ENCODE measurements at places on chromosomes 12 and 14.

- no peak for DNase-seq
Observed at GRCh38 chr14:100131181-100131580, 28.3 kb downstream of the DEGS2 start.

DNA sequence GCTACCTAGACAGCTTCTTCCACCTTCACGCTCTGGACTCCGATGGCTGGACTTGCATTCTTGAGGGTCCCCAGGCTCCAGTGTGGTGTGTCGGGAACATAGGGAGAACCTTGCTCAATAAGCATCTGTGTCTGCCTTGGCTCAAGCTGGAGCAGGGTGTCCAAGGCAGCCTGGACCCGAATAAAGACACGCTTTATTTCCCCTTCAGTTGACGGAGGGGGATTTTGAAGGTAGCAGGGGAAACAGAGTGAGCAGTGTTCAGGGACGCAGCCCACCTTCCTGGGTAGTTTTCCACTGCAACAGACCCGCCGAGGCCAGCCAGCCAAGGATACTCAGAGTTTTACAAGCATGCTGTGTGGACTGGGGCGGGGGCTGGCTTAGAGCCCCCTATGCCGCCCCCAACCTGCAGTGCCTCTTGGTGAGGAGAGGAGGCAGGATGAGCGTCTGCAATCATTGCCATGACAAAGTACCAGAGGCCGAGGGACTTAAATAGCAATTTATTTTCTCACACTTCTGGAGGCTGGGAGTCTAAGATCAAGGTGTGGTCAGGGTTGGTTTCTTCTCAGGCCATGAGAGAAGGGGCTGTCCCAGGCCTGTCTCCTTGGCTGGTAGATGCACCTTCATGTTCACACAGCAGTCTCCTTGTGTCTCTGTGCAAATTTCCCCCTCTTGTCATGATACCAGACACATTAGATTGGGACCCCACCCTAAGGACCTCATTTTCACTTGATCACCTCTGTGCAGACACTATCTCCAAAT lies 201.2 kb downstream of the CHST11 start:
- DNase-seq: no peak

- DNase-seq: no peak
Observed at GRCh38 chr14:99532310-99532709, 51.1 kb downstream of the CCNK start.

DNA sequence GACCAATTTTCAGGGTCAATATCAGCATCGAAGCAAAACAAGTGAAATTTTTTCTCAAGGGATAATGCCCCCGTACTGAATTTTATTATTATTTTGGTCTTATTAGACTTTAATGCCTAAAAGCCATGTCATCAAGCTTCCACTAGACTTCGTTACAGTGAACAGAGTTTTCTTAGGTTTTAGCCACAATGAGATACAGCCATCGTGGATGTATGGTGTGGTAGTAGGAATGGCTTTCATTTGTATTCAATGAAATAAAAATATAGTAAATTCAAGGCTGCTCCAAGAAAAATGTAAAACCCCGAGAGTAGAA lies 11.7 kb downstream of the TAOK3 start:
- DNase-seq: no peak

DNA sequence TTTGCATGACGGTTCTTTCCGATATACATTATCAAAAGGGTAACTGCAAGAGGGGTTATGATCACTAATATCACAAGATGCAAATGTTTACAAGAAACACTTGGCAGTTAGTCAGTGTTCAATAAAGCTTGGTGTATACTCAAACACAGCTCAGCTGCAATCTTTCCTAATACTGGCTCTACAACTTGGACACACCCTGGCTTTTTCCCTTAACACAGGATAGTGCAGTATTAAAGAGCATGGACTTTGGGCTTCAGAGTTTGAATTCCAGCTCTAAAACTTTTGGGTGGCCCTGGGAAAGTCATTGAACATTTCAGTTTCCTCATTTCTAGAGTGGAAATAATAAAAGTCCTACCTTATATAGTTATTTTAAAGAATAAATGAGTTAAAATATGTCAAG lies 107.0 kb downstream of the HECTD4 start:
- DNase-seq: no peak

DNA sequence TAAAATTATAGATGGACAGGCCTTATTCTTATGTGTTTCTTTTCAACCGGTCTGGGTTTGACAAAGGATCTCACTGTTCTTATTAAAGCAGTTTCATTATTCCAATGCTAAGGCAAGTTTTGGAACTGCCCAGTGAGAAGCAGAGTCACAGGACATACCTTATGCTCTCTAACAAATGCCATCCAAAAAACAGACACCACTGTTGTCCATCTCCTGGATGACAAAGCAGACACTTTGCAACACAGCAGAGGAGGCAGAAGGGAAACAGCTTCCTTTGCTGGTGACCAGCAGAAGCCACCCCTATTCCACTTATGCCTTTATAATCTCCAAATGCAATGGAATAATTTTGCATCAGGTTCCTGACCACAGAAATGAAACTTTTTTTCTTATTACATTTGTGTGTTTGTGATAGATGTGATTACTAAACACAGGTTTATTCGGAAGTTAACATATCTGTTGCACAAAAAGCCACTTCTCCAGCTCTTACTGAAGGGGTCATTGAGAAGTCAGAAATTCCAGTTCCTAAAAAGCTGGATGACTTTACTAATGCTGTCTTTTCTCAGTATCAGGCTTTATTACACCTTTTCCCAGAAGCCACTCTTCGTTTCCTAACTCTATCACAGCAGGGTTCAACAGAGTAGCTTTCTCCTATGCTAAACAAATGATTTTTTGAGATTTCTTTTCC lies 115.6 kb downstream of the BTG1 start:
- no peak for DNase-seq
